ENCODE measurements at places on chromosomes 2 and 18.

DNA sequence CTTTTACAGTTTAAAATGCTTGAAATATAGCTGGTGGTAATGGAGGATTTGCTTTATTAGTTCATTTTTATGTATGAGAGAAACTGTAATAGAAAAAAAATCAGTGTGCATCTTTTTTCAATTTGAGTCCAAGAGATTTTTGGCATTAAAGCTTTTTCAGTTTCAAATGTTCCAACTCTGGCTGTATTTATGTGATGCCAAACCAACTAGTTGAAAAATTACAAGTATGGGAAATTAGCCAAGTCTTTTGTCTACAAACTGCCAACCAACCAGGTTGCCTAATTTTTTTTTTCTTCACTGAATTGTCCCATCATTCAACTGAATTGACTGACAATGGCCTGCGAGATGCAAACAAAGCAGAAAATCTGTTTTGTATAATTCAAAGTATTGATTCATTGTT is 95.7 kb downstream of the ICOS start:
- DNase-seq = no peak

DNA sequence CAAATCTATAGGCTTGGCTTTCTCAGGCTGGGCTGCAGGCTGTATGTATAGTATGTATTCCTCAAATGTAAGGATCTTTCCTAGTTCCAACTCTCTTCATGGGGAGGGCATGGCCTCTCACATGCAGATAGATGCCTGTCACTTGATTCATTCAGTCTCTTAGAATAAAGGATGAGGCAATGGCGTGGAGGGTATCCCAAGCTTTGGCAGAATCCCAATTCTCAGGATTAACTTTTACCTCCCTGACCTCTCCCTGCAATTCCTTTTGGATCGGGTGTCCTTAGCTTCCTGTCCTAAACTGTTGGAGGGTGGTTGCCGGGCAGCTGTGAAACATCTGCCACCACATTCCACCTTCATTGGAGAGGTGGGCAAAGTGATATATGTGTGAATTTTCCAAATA is 80.3 kb downstream of the INSIG2 start:
- DNase-seq = no peak

- no peak for DNase-seq
Measured at GRCh38 chr18:29823671-29824070, 1218.9 kb downstream of the DSC3 start.

DNA sequence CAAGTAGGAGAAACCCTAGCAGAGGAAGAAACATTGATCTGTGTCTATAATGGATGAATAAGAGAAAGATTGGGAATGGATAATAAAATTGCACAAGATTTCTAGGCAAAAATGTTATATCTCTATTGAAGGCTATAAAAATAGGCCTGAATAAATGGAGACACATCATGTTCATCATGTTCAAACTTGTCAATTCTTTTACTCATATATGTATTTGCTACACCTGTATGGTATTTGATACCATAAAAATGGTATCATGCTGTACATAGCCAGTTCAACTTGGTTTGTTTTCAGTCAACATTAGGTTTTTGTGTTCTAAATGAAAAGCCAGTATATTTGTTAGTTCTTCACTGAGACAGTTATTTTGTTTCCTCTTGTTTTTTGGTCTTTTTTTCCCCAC is 132.2 kb upstream of the RNF152 start:
- DNase-seq = no peak

DNA sequence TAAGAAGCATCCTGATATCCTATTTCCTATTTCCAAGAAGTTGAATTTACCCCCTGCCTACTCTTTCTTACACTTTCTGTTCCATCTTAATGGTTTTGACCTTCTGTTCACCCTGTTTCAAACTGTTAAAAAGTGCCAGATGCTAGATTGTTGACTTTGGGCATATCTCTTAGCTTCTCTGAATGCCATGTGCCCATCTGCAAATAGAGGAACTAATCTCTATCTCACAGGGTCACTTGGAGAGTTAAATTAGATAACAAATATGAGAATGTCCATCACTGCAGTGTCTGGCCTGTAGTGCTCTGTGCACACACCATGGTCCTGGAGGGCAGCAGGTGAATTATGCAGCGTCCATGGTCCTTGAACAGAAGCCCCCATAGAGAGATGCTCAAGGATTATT is 83.8 kb downstream of the LRATD1 start:
- no peak for DNase-seq

DNA sequence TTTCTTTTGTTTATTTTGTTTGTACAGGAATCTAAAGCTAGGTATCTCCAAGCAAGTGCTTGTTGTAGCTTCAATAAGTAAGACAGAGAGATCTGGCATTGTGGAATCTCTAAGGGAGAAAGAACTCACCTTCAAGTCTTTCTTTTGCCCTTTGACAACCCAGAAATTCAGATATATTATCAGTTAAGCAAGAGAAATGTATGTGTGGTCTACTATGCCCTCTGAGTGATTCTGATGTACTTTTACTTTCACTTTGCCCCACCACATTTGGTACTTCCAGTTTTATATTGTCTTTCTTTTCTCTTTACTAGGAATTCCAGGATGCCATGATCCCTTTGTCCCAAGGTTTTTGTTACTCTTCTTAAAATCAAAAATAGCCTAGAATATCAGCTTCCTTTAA is 259.6 kb upstream of the PIK3C3 start:
- no peak for DNase-seq
